NCI-H1092 (cell line): ENCODE measurements at places on chromosomes 1 and 21.

DNA sequence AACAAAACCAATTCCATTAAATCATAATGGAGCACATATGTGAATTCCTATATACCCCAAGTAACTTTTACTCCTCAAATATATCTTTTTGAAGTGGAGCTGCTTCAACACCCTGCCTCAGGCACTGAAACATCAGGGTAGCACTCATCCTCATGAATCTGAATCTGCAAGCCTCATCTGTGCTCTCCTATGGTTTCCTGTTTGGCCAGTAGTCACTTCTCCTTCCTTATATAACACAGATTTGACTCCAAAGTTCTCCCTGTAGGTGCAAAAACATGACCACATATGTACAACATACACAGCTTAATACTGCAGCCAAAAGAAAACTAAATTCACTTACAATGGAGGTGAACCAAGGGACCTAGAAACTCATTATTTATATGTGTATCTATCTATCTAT is 7.2 kb downstream of the TRIT1 start:
- no peak for DNase-seq

DNA sequence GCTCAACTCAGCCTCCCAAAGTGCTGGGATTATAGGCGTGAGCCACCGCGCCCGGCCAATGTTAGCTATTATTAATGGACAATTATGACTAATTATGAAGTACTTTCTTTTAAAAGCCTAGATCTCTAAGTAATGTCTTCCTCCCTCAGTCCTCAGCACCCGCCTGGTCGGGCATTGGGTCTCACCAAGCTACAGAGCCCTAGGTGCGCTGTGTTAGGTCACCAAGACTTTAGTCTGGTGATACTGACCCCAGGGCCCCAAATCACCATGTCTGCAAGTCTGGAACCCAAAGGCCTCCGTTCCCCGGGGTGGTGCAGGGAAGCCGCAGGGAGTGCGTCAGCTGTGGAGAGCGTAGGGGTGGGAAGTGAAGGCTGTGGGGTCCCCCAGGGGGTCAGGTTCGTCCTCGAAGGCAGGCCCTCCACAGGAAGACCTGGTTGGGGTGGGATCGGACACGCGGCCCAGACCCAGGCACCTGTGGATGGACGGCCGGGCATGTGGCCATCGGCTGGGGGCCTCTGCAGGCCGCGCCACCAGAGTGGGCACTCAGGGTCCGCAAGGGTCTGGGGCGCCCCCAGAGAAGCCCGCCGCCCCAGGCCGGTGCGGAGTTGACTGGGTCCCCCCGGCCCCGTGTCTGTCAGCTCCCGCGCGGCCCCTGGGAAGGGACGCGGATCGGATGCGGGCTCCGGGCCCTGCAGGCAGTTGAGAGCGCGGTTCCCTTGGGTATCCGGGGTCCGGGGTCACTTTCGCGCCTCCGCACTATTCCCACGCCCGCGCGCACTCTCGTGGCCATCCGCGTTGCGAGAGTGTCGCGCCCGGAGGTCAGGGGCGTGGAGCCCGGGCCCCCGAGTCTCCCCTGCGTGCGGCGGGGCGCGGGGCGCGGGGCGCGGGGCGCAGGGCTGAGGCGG is 710 bp upstream of the PDXK start:
- no peak for DNase-seq

DNA sequence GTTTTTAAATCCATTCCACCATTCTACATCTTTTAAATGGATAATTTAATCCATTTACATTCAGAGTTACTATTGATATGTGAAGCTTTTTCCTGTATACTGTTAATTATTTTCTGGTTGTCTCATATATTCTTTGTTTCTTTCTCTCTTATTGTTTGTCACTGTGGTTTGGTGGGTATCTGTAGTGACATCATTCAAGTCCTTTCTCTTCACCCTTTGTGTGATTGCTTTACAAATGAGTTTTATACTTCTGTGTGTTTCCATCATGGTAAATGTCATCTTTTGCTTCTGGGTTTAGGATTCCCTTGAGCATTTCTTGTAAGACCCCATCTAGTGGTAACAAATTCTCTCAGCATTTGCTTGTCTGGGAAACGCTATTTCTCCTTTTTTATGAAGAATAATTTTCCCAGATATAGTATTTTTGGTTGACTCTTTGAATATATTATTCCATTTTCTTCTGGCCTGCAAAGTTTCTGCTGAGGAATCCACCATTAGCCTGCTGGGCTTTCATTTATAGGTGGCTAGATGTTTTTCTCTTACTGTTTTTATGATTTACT is 10.2 kb downstream of the LY9 start:
- no peak for DNase-seq

DNA sequence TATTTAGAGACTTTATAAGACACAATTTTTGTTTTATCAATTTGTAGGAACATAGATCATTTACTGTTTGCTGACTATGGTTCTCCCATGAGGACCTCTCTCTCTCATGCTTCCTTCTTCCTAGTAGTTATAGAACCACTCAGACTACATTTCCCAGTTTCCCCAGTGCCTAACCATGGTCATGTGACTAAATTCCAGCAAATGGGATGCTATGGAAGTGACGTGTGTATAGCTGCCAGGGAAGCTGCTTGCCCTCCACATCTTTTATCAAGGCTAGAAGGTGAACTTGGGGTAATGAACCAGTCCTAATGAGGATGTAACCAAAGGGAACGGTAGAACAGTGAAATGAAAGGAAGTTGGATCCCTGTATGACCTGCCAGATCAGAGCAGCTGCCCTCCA is 184.0 kb downstream of the MIS18A start:
- no peak for DNase-seq

DNA sequence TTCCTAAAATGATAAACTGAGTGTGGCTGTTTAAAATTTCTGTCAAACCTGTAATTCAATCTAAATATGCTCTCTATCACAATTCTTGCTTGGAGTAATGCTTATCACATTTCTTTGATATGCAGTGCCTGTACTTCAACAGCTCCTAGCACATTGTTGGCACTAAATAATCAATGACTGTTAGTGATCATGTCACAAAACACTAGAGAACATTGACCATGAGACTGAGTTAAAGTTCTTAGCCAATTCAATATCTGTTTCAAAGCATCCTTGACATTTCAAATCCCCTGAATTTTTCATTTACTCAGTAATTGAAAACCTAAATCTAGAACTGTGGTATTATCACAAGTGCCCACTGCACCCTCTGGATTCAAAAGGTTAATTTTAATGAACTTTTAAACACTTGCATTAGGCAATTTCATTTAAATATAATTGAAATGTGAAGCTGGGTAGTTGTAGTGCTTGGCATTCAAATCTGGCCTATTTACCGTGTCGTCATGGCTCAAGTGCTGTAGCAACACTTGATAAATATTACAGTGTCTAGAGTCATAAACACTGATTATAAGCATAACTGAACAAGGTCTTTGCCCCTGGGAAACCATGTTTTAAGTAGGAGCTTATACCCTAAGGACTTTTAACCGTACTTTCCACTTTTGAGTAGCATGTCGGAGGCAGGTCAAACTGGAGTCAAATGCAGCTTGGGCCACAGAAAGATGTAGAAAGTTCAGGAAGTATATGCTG is 143.6 kb downstream of the LRRC7 start:
- DNase-seq = no peak

DNA sequence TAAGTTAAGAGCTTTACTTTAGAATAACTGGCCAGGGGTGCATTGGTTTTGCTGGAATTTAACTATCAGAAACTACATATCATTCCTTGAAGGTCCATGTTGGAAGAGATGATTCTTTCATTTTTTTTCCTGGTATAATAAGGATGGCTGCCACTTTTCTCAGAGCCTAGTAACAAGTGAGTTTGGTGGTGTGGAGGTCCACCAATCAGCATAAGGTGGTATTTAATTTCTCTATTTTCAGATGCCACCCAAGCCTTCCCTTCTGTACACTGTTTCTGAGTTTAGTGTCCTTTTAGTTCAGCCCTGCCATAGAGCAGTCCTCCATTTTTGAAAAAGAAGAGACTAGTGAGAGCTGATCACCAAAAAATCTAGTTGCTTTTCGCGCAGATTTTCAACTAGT is 386.3 kb downstream of the USP25 start:
- no peak for DNase-seq

DNA sequence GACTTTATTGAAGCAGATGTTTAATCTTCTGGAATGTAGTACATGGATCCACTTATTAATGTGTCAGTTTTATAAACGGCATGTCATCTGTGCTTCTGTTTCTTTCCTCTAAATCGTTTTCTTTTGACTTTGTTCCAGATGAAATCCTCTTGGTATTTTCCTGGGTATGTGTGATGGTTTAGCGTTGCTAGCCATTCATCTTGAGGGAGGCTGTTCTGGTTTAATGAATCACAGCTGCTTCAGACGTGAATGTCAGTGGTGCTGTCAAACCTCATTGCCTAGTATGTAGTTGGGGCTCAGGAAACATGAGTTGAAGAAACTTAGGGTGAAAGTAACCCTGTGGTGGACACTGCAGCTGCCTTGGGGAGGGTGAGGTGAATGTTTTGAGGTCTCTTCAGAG is 33.2 kb downstream of the KCNK1 start:
- no peak for DNase-seq

- DNase-seq = no peak
Observed at GRCh38 chr1:117636637-117637425, 31.0 kb downstream of the TENT5C start.

DNA sequence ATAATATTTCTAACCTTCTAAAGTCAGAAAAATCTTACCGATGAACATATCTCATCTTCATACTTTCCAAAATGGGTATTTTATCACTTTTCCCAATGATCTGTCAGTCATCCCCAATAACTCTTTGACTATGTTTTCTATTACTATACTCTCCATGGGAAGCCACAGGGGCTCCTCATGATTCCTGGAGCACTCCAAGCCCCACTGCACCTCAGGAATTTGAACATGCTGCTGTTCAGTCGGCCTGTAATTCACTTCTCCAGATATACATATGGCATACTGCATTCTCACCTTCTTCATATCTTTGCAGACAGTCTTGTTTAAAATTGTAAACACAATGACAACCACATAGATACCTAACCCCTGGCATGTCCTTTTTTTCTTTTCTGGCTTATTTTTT is 333.0 kb downstream of the BRINP3 start:
- DNase-seq = no peak

- no peak for DNase-seq
Observed at GRCh38 chr1:209102120-209102519, 481.4 kb upstream of the CAMK1G start.

GRCh38 chr1:199920635-199921034 is 106.9 kb upstream of the NR5A2 start:
- no peak for DNase-seq

- no peak for DNase-seq
Observed at GRCh38 chr21:25895565-25896205, 160.9 kb downstream of the GABPA start.

GRCh38 chr1:164466429-164466828 is 92.6 kb upstream of the PBX1 start:
- no peak for DNase-seq

DNA sequence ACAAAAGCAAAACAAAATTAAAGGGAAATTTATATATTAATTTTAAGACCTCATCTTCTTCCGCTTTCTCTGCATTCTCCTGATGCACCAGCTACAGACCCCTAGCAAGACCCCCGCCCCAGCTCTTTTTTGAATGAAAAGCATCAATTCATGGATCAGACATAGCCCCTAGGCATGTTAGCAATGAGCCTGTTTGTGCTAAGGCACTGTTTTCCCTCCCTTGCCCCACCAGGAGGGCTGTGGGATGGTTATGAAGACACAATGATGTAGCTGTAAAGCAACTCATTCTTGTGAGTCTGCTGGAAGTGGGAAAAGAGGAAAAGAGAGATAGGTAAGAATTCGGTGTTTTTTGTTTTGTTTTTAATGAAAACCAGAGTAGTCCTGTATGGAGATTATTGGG is 88.5 kb upstream of the ZBTB18 start:
- DNase-seq = no peak

DNA sequence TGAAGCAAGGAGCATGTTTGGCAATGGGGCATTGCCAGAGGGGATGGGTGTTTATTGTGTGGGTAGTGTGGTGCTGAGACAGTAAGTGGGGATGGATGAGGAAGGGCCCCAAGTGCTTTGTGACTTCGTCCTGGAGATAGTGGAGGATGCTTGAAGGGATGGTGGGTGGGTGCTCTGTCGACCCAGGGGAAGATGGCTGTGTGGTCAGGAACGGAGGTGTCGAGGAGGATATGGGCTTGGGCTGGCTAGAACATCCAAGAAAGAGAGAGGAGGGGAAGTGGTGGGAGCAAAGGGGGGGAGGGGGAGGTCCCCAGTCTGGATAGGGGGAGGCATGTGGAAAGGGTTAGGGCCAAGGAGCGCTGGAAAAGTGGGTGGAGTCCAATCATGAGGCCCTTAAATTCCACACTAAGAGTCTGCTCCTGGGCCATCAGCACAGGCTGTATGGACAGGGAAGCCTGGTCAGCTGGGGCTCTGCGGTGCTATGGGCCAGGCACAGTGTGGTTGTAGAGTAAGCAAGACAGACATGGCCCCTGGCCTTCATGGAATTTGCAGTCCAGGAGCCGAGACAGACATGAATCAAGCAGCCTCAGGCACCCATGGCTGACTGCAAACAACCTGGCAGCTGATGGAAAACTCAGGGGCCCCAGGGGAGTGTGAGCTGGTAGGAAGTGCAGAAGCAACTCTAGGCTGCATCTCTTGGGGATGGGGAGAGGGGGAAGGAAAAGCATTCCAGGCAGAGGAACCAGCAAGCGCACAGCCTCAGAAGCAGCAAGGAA is 36.3 kb downstream of the EDN2 start:
- no peak for DNase-seq

DNA sequence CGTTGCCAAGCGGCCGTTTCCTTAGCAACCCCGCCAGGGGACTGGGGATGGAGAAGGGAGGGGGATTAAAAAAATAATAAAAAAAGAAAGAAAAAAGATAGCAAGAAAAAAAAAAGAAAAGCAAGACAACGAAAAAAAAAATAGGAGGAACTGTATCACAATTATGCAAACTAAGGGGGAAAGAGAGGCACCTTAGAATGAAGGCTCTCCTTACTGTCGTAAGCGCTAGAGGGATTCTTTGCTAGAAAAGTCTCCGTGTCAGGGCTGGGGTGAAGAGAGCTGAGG is 625 bp upstream of the NEGR1 start:
- no peak for DNase-seq

GRCh38 chr1:208153386-208153785 is 90.8 kb downstream of the PLXNA2 start:
- peak; percentile 52 for DNase-seq

- no peak for DNase-seq
Observed at GRCh38 chr1:36115200-36115669, 9.8 kb downstream of the COL8A2 start.

- no peak for DNase-seq
Observed at GRCh38 chr1:244339073-244339692, 112.5 kb downstream of the ADSS2 start.

DNA sequence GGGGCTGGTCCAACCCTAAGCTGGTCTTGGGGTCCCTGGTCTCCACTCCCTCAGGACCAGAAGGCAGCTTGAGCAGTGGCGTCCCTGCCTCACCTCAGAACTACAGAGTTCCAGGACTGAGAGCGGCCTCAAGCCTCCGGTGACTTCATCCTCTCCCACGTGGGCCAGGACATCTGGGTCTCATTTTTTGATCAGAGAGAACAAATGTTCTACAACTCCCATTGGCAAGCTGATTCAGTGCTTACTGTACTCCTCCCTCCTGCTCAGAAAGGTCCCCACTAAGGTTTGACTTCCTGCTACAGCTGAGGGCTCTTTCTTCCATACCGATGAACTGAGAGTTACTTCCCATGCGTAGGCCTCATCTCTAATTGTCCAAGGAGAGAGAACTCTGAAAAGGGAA is 78.5 kb downstream of the PLXNA2 start:
- no peak for DNase-seq
